C1 segment of cervical spinal cord (tissue), 14 donors: ENCODE measurements at places on chromosomes 6 and 20.
A peak's percentile ranks its signal among the peaks of the same experiment; 100 is the strongest.

DNA sequence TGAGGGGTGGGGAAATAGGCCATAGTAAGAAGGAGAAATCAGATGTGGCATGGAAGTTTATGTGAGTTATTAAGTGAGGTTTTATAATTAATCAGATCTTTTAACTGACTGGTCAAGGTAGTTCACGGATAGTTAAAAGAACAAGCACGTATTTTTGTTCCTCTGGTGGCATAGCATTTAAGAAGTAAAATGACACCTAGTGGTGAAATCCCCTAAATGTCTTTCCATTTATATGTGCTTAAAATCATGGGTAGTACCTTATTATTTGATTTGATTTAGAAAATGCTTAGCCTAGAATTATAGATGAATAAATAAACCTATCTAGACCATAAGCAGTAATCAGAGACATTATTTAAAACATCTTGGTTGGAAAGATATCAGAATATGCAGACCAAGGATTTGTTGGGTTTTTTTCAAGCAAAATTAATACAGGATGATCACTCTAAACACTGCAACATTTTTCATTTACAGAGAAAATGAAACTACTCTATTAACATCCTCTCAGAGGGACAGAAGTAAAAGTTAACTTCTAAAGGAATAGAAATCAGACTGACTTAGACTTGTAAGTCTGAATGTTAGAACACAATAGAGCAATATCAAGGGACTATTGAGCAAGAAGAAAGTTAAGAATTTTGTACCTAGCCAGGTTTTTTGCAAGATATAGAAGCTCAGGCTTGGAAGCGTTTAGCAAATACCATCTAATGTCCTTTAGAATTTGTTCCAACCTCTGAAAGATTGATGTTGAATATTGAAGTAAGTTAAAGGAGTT lies 81.1 kb downstream of the STXBP5 start:
- peak; percentile 33 for DNase-seq

- no peak for DNase-seq
These were observed 65.5 kb downstream of the PLCB4 start for GRCh38 chr20:9134346-9134745.

- peak; percentile 33 for DNase-seq
These were observed at the start of gene RAB22A for GRCh38 chr20:58309591-58310290. RAB22A (plus strand) TSS chr20:58309715; CDS start chr20:58309977, 262 bp downstream.

DNA sequence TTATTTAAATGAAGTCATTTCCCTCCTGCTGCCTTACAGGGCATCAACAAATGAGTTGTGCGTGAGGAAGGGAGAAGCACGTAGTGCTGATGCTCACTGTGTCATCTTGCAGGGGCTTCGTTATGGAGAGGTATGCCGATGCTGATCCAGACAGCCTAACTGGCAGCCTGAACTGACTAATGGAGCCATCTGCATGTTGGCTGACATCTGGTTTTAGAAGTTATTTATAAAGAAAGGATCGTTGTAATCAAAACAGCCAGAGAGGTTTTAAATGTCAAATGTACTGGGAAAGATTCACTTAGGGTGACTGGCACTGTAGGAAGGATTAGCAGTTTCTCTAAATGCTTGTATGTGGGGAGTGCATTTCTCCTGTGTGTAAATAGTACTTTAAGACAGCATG lies 54.6 kb downstream of the FARS2 start:
- no peak for DNase-seq

GRCh38 chr6:69768664-69769063 lies 28.1 kb downstream of the LMBRD1 start:
- no peak for DNase-seq

- DNase-seq = no peak
These were observed 989.7 kb downstream of the EYS start for GRCh38 chr6:64717281-64717680.

- no peak for DNase-seq
These were observed 141.6 kb upstream of the SLC24A3 start for GRCh38 chr20:19070681-19071445.

DNA sequence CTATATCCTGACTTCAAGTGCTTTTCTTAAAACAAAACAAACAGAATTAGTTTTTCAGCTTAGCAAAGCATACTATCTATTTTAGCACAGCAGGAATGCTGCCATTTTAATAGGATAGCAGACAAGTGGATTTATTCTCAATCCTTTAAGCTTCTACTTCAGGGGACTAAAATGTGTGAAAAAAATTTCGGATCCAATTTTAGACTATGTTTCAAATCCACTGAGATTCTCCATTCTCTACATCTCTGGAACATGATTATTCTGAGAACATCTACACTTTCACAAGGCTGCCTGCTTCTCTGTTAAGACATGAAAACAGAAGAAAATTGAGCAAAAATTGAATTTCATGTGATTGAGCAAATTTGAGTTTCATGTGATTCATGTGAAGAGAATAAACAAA lies 1321.3 kb downstream of the HACE1 start:
- no peak for DNase-seq

- DNase-seq = no peak
These were observed 19.2 kb upstream of the GLP1R start for GRCh38 chr6:39029156-39030011.

- no peak for DNase-seq
These were observed 45.3 kb upstream of the COL21A1 start for GRCh38 chr6:56292505-56293181.

GRCh38 chr6:37171970-37172812 lies 2.2 kb downstream of the PIM1 start:
- DNase-seq = peak; percentile 82

DNA sequence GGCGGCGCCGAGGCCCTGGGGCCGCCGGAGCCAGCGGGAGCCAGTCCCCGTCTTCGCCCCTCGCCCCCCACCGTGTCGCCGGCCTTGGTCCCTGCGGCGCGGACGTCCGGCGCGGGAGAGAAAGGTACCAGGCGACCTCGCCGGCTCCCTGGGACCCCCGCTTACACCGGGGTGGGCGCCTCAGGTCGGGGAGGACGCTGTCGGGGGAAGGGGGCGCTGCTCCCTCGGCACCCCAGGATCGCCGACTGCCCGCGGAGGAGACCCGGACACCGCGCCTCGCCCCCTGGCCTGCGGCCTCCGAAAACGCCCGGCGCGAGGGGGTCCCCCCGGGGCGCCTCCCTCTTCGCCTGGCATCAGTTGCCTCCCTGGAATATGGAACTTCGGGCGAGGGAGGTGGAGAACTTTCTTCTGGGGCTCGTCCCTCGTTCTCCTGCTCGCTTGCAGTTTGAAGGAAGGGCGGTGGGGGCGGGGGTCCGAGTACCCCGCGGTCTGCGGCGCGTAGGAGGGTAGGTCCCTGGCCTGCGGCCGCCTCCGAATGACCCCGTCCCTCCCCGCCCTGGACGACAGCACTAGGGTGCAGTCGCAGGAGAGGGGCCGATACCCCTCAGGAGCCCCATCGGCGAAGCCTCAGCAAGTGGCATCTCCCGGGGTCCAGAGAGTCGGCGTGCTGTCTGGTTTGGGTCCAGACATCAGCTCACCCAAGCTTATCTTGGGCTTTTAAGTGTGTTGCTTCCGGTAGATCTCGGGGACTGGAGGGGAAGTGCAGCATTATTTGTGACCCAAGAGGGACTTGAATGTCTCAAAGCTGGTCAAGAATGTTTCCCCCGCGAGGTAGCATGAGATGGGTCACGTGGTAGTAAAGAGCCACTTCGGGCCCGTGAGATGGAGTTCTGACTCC lies 549 bp downstream of the ANKRD6 start:
- peak; percentile 37 for DNase-seq

GRCh38 chr20:57102566-57102965 lies 163.9 kb downstream of the BMP7 start:
- no peak for DNase-seq

GRCh38 chr6:18410412-18410811 lies 23.3 kb downstream of the RNF144B start:
- no peak for DNase-seq

GRCh38 chr20:43987531-43987930 lies 72.9 kb downstream of the TOX2 start:
- DNase-seq = no peak

- DNase-seq = no peak
These were observed 74.3 kb upstream of the CCN6 start for GRCh38 chr6:111979633-111980032.

GRCh38 chr6:43878823-43879495 lies 108.9 kb downstream of the VEGFA start:
- peak; percentile 66 for DNase-seq

GRCh38 chr6:114564302-114564933 lies 221.6 kb upstream of the HS3ST5 start:
- no peak for DNase-seq

- no peak for DNase-seq
These were observed 42.8 kb downstream of the FNDC1 start for GRCh38 chr6:159212028-159212427.

GRCh38 chr6:31710523-31711219 lies 4.0 kb downstream of the LY6G6F start:
- DNase-seq = no peak

GRCh38 chr6:118804091-118804490 lies 89.9 kb upstream of the ASF1A start:
- no peak for DNase-seq

DNA sequence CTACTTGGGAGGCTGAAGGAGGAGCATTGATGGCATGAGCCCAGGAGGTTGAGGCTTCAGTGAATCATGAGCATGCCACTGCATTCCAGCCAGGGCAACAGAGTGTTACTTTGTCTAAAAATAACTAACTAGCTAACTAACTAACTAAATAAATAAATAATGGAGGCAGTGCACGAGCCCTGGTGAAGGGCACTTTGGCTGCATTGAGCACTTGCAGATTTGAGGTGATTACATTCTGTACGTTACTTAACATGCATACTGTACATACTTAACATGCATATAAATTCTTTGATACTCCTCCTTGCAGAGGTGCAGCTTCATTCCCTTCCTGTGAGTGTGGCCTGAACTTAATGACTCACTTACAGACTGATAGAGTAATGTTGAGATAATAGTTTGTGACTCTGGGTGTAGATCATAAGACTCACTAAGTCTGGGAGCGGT lies 10.7 kb downstream of the HLA-A start:
- no peak for DNase-seq

DNA sequence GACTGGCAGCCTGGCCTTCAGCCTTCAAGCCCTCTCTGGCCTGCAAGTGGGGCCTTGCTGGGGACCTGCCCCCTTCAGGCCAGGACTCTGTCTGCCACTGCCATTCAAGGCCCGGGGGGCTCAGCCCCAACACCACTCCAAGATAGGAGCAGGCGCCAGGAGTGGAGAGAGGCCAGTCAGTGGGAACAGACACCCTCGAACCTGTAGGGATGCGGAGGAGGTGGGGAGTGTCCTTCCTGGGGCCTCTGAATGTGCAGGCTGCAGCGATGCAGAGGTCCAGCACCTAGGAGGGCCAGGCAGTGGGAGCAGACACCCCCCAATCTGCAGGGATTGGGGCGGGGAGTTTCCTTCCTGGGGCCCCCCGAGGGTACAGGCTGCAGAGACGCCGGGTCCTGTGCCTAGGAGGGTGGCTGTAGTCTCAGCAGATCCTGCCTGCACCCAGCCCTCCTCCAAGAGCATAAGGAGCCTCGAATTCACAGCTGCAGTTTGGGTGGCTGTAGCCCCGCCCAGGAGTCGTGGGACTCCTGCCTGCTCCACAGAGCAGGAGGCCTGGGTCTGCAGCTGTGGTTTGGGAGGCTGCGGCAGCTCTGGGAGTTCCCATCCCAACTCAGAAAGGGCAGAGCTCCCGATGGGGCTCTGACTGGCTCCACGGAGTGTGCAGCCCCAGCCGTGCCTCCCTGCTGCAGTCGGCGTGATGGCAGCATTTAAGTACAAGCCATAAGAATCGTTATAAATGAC lies 33.1 kb downstream of the NR2E1 start:
- no peak for DNase-seq

- no peak for DNase-seq
These were observed 6.5 kb upstream of the SCRT2 start for GRCh38 chr20:682123-682522.

GRCh38 chr20:20638878-20639277 lies 73.6 kb downstream of the RALGAPA2 start:
- DNase-seq = no peak

- DNase-seq = no peak
These were observed 7.3 kb downstream of the SCML4 start for GRCh38 chr6:107816818-107817217.

DNA sequence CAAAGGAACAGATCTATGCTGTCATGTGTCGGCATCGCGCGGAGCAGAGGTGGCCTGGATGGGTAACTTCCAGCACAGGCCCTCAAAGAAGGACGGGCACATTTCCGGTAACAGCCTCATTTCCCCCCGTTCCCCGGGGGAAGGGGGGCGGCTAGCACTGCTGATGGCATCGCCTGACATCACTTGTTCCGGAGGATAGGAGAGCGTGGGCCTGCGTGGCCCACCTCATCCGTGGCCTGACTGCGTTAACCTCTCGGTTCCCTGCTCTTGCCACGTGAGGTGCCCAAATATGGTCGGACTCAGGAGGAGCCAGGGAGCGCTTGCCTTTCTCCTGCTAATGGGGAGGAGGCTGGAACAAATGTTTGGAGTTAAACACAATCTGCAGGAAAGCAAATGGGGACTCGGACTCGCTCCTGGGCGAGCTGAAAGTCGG lies at the start of gene AKAP12:
TSS of gene AKAP12 (plus strand) at position 365 of the 433 bp plus-strand sequence. CDS start 596 bp downstream, outside the sequence.
- no peak for DNase-seq

DNA sequence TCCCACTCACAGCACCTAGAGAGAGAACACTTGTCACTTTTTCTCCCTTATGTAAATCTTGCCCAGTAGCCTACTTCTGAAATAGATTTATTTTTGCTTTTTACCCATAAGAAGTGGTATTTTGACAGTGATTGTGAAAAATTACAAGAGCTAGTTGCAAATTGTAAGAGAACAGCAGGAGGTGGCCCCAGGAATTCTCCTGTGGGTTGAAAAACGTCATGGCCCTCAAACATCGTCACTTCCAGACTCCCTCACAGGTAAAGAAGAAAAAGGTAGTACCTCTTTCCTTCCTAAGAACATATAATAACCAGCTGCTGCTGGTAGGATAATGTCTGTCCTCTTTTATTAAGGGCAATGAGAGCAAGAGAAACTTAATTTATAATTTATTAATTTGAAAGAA lies 69.5 kb upstream of the LAMP5 start:
- no peak for DNase-seq

DNA sequence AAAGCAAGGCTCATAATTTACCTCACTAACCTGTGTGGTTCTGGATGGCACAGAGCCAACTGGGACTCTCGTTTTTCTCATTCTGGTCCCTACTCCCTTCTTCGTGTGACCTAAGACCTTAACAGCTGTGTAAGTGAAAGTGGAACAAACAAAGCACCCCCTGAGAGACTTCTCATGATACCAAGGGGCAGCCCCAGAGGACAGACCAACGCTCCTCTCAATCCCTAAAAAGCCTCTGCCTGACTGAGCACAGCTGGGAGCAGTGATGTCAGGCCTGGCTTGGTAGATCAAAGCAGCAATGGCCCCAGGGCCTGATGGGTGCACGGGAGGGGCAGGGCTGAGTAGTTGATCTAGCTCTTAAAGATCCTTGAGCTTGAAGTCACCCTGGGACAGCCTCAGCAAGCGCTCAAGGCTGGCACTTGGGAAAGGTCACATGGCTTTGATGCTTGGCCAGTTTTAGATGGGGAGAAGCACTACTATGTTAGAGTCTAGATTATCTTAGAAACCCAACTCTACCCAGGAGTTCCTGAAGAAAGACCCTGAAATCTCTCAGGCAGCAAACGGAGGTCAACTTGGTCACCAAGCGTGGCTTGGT lies 16.2 kb upstream of the TGM2 start:
- DNase-seq = no peak
